ENCODE measurements at places on chromosomes 2 and 18.

- no peak for DNase-seq
Measured at GRCh38 chr2:155318710-155319109, 620.2 kb downstream of the KCNJ3 start.

GRCh38 chr2:151849413-151850010 is 21.3 kb upstream of the ARL5A start:
- no peak for DNase-seq

DNA sequence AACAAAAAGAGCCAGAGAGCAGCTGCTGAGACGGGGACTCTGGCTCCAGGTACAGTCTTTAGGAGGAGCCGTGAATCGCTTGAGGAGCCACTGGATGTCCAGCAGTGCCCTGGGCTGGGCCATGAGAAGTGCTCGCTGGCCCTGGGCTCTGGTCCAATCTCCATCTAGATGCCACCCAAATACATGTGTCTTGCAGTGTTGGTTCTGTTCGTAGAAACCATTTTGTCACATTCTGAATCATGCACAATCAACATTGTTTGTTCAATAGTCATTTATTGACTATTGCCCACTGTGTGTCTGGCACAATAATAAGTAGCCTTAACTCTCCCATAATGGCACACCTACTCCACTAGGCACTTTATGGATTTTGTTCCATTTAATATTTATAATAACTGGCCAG is 26.1 kb downstream of the TYMS start:
- DNase-seq, result no peak

GRCh38 chr2:96773922-96774321 is 13.2 kb downstream of the CNNM4 start:
- DNase-seq, result no peak

- no peak for DNase-seq
Measured at GRCh38 chr2:181126311-181126868, 146.0 kb downstream of the UBE2E3 start.

- DNase-seq, result no peak
Measured at GRCh38 chr18:6778459-6779247, 49.1 kb downstream of the ARHGAP28 start.

- no peak for DNase-seq
Measured at GRCh38 chr2:122101319-122101718, 345.9 kb downstream of the TSN start.

- DNase-seq, result no peak
Measured at GRCh38 chr18:41538751-41539150, 416.3 kb upstream of the PIK3C3 start.

DNA sequence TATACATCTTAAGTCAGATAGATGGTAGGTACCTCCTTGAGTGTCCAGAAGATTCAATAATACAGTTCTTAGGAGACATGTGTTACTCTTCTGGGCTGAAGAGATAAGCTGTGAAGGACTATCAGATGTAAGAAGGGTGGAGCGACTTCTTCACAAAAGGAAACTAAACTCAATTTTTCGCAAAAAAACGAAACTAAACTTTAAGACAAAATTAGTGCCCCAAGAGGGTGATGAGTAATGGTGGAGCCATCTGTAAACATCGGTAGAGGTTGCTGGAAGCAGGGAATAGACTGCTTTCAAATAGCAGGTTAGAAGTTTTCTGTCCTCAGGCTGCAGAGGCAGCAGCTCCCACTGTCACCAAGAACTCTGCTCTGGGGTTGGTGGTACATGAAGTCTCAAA is 111.6 kb upstream of the TACR1 start:
- no peak for DNase-seq

GRCh38 chr2:196533772-196534397 is 105.6 kb upstream of the CCDC150 start:
- no peak for DNase-seq

- no peak for DNase-seq
Measured at GRCh38 chr2:40030456-40030975, 251.5 kb upstream of the THUMPD2 start.

- DNase-seq, result no peak
Measured at GRCh38 chr2:240423788-240424191, 11.7 kb upstream of the GPC1 start.

DNA sequence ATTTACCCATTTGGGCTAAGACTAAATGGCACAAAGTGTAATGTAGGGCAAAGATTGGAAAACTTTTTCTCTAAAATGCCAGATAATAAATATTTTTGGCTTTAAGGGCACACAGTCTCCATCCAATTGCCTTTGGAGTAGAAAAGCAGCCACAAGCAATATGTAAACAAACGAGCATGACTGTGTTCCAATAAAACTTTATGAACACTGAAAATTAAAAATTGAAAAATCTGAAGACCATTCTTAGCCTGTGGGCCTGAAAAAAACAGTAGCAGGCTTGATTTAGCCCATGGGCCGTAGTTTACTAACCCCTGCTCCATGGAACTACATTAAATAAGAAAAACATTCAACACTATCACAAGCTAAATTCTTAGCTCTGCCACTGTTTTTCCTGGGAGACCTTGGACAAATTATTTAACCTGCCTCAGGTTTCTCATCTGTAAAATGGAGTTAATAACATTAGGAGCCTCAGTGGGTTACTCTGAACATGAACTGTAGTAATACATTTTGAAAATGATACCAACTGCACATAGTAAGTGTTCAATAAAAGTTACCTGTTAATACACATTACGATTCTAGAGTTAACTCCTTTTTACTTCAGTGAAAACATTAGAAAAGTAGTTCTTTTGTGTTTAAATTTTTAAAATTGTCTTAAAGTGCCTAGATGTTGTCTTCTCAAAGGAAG is 1.3 kb downstream of the IFIH1 start:
- no peak for DNase-seq

- DNase-seq, result no peak
Measured at GRCh38 chr2:104344306-104344705, 509.6 kb upstream of the POU3F3 start.

DNA sequence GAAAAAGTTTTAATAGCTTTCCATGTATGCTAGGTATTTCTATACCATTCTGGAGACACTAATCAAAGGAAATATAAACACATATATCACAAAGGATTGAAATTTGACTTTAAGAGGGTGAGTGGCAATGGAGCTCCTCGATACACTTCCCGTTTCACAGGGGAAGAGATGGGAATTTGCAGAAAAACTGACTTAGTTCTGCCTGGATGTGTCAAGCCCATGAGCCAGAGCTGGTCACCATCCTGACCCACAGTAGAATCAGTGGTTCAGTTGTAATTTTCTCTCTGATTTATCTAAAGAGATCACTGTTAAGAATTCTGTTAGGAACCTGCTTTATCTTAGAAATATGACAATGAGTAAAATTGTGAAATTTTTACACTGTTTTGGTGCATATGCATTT is 34.2 kb downstream of the PLCL1 start:
- no peak for DNase-seq

- no peak for DNase-seq
Measured at GRCh38 chr2:166068981-166069380, 58.8 kb downstream of the SCN1A start.

DNA sequence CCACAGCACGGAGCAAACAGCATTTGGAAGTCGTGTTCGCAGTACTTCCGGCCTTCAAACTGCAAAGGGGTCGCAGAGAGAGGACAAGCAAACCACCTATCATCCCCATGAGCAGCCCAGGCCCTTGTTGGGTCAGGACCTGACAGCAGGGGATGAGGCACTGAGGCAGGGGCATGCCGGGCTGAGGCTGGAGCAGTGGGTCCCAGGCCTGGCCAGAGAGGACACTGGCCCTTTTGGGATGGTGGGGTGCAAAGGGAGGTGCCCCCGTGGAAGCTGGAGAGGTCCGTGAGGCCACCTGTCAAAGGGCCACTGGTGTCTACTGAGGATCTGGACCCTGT is 8.9 kb downstream of the GPR17 start:
- DNase-seq, result no peak

DNA sequence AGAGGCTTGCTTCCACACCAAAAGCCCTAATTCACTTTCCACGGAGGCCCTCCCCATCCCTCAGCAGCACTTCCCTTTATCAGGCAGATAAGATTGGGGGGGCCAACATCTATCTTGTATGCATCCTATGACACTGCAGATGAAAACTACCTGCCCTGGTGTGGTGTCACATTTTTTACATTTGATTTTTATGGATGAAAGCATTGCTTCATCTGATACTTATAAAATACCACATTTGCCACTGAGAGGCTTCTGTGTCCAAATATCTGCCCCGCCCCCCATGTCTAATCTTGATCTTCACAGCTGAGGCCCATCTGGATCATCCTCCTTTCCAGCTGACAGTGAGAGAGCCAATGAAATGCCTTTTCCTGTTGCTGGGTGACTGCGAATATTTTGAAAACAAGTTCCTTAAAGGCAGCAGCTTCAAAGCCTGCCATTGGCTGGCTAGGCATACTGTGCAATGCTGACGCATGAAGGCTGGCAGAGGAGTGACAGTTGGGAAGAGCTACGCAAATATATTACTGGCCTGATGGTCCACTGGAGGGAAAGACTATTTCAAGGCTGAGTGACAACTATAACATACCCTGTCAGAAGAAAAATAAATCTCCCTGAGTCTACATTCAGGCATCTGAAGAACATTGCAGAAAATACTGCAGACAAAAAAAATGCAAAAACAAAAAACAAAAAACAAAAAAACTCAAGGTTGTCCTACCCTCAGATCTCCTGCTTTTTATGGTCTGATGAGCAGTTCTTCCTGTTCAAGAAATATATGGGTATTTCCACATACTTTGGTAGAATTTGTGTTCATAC is 318.7 kb downstream of the PDE11A start:
- no peak for DNase-seq

GRCh38 chr18:63290166-63290820 is 29.3 kb downstream of the BCL2 start:
- no peak for DNase-seq
